ENCODE measurements at places on chromosomes 4 and X.

DNA sequence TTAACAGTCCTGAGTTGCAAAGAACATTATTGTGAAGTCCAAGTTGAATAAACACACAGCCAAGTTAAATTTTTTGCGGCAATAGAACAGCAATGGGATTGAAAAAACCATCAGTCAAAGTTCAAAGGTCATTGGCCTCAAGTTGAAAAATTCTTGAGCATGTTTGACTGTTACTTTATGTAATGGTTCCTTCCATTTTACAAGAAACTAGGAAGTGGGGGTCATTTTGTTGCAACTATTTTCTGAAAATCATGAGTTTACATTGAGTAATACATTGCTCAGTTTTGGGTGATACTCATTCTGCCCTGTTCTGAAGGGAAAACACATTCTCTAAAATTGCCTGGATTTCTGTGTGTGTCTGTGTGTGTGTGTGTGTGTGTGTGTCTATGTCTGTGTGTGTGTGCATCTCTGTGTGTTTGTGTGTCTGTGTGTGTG lies 5.2 kb upstream of the IRF2 start:
- no peak for DNase-seq

- DNase-seq: peak; percentile 99
These were observed at the start of the genes ABHD18 and MFSD8 for GRCh38 chr4:127965062-127965802. Gene ABHD18, plus strand, starts transcription at chr4:127965406. Its CDS starts 17,550 bp downstream, at chr4:127982956. Gene MFSD8, minus strand, starts transcription at chr4:127965173. Its CDS starts 40 bp downstream, at chr4:127965133.

DNA sequence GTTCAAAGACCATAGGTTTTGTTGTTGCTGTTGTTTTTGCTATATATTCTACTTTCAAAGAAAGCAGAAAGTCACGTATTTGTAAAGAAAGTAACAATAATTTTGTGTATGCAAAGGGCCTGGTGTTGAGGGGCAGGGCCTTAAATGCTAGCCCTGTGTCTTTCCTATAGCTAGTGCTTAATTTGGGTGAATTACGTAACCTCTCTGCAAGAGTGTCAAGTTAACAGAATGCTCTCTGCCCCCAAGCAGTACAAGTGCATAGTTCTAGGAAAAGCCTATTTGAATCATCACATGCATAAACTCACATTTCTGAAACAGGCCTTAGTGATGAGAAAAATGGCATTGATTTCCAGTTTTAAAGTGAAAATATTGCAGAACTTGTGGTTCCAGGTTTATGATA lies 663.6 kb downstream of the STIM2 start:
- DNase-seq: no peak

GRCh38 chr4:13905543-13905942 lies 278.0 kb upstream of the BOD1L1 start:
- no peak for DNase-seq
